Activated B cell treated with CpG ODN at 0.5 μM for 24 hours (primary cell): ENCODE measurements at places on chromosomes 1 and 21.

DNA sequence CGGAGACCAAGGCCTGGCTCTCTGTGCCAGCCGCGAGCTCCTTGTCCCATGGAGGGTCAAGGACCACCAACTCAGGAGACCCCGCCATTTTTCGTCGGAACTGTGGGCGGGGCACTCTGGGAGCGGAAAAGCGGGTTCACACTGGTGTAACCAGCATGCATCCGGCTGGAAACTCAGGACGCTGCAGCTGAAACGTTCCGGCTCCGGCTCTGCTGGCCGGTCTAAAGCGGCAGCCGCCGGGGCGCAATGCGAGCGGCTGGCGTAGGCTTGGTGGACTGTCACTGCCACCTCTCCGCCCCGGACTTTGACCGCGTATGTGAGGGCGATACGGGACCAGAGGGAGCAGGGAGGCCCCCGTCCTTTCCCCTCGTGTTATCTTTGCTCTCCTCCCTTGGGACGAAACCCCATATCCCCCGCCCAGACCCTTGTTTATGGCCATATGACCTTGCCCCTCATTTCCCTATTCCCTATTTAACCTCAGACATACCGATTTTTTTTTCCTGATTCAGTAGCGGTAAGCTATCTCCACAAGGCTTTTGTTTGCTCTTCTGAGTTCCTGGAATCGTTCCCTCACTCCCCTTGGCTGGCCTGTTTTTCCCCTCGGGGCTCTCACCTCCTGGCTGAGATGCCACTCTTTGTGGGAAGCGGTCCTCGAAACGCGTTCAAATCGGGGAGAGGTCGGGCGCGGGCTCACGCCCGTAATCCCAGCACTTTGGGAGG, at the start of the genes NSL1 and TATDN3:
Gene NSL1 (minus strand): TSS at position 102 of the 720 bp plus-strand sequence. CDS start 14 bp downstream, at position 88.
Gene TATDN3 (plus strand): TSS at position 219 of the 720 bp plus-strand sequence. CDS start 28 bp downstream, at position 247.
- no peaks in the 10 kb centered on the region for H3K27me3 ChIP-seq
- peak within 1 kb of the TSS; percentile 99 for H3K4me3 ChIP-seq
- H3K27ac ChIP-seq = peak within 1 kb of the TSS; percentile 98
- DNase-seq = peak; percentile 98
- peaks cover 35% of the 10 kb centered on the region for H3K36me3 ChIP-seq

DNA sequence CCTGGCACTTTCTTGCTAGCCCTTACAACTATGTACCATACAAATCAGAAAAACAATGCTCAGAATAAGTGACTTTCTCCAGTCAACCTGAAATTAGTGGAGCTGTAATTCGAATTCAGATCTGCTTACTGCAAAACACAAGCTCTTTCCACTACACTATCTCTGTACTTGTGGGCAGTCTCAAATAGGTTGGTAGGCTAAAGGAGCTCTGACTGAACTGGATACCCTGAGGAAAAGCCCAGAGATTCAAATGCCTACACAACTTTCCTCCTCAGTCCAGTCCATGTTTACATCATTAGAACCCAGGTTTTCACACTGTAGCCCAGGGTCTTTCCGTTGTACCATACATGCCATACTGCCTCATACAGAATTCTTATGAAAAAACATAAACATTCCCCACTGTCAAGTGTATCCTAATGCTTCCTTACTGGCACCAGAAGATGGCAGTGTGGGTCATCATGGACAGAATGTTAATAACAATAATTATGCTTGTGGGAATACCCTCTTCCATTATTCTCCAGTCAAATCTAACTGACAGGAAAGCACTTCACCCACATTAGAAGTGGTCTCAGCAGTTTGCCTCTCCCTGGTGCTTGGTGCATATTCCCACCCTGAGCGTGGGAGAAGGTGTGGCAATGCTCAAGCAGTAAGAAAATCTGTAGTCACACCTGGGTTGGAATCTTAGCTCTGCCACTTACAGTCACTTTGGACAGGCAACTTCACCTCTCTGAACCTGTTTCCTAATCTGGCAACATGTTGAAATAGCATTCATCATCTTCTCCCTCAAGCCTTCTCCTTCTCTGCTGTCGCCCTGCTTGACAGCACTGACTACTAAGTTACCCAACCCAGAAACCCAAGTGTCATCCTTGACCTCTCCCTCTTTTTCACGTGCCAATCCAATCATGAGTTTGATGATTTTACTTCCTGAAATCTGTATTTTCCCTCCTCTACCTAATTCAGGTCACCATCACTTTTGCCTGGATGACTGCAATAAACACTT, 14.4 kb upstream of the ZFYVE9 start:
- H3K27ac ChIP-seq = no peak overlapping the region
- no peak overlapping the region for H3K4me3 ChIP-seq
- no peaks in the 10 kb centered on the region for H3K36me3 ChIP-seq
- DNase-seq = no peak
- H3K4me1 ChIP-seq = peaks cover 4% of the 10 kb centered on the region

DNA sequence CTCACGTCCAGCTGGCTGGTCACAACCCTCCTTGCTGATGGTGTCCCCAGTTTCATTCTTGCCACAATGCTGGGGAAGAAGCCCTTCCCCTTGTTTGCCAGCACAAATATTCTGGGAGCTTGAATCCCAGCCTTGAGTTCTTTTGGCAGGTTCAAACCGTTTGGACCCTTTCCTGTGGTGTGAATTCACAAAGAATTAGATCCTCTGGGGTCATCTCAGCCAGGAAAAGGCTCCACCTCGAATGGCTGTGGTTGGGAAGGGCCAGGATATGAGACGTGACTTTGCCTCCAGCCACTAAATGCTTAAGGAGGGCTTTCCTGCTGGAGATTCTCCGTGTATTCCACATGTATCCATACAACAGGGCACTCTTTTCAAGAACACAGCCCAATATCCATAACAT, 66.9 kb downstream of the MRPL37 start:
- no peak overlapping the region for H3K27ac ChIP-seq
- H3K36me3 ChIP-seq = no peaks in the 10 kb centered on the region
- no peak overlapping the region for H3K4me3 ChIP-seq
- H3K4me1 ChIP-seq = no peaks in the 10 kb centered on the region
- DNase-seq = no peak

DNA sequence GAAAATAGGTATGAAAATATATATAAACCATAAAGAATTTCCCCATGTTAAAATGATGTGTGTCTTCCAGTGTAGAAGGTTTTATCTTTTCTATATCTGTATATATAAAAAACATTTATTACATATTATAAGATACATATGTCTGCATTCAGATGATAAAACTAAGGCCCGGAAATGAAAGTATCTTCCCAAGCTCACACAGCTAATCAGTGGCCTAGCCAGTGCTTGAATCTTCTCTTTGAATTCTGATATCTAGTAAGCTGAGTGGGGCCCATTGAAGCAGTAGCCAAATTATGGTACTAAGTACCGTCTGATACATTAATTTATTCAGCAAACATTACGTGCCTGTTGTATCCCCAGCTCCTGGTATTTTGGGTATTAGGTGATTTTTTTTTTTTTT, 28.6 kb downstream of the UCK2 start:
- no peak overlapping the region for H3K4me3 ChIP-seq
- H3K27me3 ChIP-seq = no peaks in the 10 kb centered on the region
- H3K4me1 ChIP-seq = peaks cover 37% of the 10 kb centered on the region
- no peaks in the 10 kb centered on the region for H3K36me3 ChIP-seq
- H3K27ac ChIP-seq = no peak overlapping the region
- no peak for DNase-seq

- peak overlapping the region; percentile 24 for H3K4me3 ChIP-seq
- H3K4me1 ChIP-seq = peaks cover 13% of the 10 kb centered on the region
- no peaks in the 10 kb centered on the region for H3K36me3 ChIP-seq
- H3K27ac ChIP-seq = no peak overlapping the region
- peaks cover 2% of the 10 kb centered on the region for H3K27me3 ChIP-seq
- DNase-seq = no peak
Observed at GRCh38 chr1:183180218-183180617, 5.8 kb upstream of the LAMC2 start.

DNA sequence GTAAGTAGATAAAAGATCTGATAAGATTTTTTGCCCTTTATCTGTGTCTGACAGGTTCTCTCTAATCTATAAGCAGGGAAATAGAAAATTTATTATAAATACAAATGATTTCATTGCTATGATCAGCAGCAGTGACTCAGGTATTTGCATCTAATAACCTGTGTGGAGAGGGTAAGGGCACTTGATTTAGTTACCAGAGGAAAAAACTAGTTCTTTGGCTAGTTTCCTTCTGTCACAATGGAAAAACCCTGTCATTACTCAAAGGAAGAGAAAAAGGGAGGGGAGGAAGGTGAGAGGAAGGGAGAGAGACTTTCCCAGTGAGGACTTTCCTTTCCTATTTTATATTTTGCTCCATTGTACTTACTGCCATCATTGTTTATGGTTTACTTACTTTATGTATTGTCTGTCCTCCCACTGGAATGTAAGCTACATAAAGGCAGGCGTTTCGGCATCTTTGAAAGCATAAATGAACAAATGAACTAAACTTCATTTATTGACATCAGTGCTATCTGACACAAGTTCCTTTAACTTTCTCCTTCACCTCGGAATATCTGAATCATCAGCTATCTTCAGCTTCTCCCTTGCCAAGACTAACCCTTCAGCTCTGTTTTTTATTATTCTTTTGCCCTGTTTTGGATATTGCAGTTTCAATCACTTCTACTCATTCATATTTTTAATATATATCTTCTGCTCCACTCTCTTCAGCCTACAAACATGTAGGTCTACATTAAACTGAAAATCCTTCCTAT, 34.9 kb downstream of the WDR3 start:
- peaks cover 22% of the 10 kb centered on the region for H3K36me3 ChIP-seq
- peaks cover 11% of the 10 kb centered on the region for H3K4me1 ChIP-seq
- no peak for DNase-seq
- H3K4me3 ChIP-seq = no peak overlapping the region

- no peak for DNase-seq
- H3K27ac ChIP-seq = no peak overlapping the region
- H3K27me3 ChIP-seq = peaks cover 73% of the 10 kb centered on the region
- H3K4me1 ChIP-seq = peaks cover 19% of the 10 kb centered on the region
- H3K4me3 ChIP-seq = no peak overlapping the region
- H3K36me3 ChIP-seq = no peaks in the 10 kb centered on the region
Observed at GRCh38 chr1:156848461-156849150, 10.3 kb downstream of the INSRR start.
